ENCODE measurements at places on chromosomes 12 and 14.

DNA sequence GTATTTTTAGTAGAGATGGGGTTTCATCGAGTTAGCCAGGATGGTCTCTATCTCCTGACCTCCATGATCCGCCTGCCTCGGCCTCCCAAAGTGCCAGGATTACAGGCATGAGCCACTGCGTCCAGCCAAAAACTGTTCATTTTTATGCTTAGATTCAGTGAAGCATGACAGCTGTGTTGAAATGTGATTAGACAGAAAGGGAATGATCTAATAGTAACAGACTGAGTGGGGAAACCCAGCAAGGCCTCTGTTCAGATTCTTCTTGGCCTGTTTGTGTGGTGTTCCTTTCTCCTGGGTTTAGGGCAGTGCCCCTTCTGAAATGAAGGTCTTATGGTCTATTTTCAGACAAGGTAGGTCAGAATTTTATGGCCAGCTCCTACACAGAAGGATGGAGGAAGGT, 11.8 kb upstream of the ABCD4 start:
- no peak for DNase-seq

DNA sequence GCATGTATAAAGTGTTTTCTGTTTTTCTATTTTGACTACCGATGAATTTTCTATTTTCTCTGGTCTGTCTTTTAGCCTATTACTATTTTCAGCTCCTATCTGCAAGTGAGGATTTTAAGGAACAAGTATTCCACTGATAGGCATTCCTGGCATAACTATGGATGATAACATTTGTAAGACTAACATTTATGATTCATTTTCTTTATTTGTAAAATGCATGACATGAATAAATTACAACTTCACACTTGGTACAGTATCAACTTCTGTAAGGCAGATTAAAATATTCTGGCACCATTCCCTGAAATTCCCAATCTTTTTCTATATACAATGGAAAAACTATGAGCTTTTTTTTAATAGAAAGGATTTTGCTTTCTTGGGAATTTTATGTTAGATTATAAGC, 121.0 kb upstream of the GARIN2 start:
- DNase-seq = no peak

DNA sequence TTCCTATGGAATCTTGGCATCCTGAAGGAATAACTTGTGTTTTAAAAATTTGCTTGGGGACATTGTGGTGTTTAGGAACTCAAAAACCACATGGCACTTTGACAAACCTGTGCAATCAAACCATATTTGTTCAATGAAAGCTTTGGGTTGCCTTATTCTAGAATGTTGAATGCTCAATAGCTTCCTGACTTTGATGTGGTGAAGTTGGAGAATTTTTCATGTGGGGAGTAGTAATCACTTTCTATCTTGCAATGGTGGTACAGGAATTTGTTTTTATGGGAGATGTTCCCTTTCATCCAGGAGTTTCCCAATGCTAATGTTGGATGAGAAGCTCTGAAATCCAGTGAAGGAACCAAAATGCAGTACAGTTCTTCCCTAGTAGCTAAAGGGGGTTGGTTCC, 42.2 kb upstream of the LDHB start:
- no peak for DNase-seq

DNA sequence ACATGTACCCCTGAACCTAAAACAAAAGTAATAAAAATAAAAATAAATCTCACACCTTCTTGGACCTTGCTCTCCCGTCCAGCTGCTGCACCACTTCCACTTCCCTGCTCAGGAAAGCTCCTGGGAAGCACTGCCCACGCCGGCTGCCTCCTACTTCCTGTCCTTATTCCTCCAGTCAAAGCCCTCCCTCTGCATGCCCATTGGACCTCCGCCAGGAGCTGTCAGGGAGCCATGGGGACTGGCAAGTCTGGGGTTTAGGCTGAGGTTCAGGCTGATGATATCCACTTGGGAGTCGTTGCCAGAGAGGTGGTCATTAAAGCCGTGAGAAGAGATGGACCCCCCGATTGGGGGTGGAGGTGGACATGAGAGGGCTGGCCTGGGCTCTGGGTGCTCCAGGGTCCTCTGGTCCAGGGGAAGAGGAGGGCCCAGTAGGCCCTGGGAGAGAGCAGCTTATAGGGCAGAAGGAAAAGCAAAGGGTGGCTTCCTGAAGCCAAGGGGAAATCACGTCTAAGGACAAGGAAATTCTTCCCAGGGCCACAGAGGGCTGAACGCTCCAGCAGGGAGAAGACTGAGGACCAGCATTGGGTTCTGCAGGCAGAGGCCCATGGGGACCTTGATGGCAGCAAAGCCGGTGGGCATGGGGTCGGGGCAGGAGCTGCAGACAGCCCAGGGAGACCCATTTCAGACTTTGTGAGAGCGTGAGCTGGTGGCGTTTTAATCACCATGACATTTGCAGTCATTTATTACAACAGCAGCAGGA, 78.7 kb downstream of the FZD10 start:
- no peak for DNase-seq

GRCh38 chr12:55899082-55899481, 28.6 kb downstream of the PYM1 start:
- DNase-seq = peak; percentile 1

DNA sequence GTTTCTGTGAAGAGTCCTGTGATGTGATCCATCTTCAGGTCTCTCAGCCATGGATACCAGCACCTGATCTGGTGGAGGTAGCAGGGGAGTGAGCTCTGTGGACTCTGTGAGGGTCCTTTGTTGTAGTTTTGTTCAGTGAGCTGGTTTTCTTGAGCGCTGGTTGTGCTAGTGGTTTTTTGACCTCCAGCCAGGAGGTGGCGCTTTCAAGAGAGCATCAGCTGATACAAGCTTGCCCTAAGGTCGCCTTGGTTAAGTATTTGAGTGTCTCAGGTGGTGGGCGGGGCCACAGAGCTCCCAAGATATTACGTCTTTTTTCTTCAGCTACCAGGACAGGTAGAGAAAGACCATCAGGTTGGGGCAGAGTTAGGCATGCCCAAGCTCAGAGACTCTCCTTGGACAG, 139.7 kb downstream of the TTLL5 start:
- no peak for DNase-seq

GRCh38 chr14:92692822-92693226, 55.6 kb downstream of the LGMN start:
- DNase-seq = no peak

GRCh38 chr12:120536064-120536791, 2.1 kb downstream of the RNF10 start:
- DNase-seq = no peak

GRCh38 chr12:2306735-2307134, 253.9 kb downstream of the CACNA1C start:
- no peak for DNase-seq

GRCh38 chr12:442235-442884, 17.4 kb upstream of the B4GALNT3 start:
- no peak for DNase-seq

GRCh38 chr12:30874455-30875321, 51.9 kb upstream of the TSPAN11 start:
- no peak for DNase-seq

DNA sequence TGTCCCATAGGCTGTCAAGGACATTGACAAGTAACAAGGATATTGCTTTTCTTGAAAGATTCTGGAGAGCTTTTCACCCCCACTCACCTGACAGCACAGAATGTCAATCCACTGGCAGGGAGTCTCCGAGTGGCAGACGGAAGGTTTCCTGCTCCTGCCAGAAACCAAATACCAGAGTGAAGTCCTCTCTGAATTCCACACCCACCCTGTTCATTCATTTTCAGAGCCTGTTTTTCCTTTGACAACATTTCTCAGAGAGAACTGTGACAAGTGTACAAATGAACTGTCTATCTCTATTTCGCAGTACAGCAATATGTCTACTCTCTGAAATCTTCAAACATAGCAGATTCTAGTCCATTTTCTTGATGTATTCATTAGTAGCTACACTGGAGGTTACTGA, 26.2 kb upstream of the BICD1 start:
- DNase-seq = no peak

- DNase-seq = no peak
These were observed 449.6 kb upstream of the RGS6 start for GRCh38 chr14:71482671-71483070.

DNA sequence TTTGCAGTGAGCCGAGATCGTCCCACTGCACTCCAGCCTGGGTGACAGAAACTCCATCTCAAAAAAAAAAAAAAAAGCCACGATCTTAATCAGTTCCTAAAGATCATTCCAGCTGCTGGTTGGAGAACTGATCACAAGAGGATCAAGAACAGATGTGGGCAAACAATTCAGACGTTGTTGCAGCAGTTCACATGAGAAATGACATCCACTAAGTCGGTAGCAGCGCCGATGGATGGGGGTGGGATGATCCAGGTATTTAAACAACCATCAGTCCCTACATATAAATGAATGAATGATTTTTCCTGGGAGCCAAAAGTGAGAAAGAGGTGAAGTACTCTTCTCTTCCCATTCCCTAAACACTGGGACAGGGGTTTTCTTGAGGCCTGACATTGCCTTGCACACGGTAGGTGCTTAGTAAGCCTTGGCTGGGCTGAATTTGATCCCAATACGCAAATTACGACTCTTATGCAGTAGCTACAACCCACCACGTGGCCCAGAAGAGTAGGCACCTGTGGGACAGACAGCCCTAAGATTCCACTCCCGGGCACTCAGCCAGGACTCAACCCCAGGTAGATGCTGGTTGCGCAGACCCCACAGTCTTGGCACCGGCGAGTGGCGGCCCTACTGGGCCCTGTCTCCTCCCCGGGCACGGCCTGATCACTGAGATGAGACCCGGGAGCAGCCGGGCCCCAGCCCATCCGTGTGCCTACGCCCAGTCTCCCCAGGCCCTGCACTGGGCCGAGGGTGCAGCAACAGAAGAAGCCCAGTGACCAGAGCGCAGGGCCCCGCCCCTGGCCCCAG, 565 bp downstream of the SPRYD3 start:
- no peak for DNase-seq

DNA sequence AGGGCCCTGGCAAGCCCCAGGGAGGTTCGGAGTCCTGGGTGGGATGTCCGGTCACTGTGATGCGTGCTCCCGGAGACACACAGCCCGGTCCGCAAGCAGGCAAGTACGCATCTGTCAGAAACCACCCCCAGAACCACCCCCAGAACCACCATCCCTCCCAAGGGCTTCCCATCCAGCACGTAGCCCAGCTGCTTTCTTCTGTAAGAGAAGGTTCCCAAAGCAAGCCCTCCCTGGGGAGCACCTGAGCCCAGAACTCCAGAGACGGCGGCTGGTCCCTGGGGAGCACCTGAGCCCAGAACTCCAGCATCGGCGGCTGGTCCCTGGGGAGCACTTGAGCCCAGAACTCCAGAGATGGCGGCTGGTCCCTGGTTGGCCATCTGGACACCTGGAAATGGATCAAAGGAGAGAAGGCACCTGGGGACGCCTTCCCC, 2.6 kb upstream of the FBRSL1 start:
- DNase-seq = no peak

- no peak for DNase-seq
These were observed 15.8 kb downstream of the ITPR2 start for GRCh38 chr12:26817183-26817591.

- no peak for DNase-seq
These were observed 1.5 kb downstream of the BLOC1S1 start for GRCh38 chr12:55717011-55718007.

DNA sequence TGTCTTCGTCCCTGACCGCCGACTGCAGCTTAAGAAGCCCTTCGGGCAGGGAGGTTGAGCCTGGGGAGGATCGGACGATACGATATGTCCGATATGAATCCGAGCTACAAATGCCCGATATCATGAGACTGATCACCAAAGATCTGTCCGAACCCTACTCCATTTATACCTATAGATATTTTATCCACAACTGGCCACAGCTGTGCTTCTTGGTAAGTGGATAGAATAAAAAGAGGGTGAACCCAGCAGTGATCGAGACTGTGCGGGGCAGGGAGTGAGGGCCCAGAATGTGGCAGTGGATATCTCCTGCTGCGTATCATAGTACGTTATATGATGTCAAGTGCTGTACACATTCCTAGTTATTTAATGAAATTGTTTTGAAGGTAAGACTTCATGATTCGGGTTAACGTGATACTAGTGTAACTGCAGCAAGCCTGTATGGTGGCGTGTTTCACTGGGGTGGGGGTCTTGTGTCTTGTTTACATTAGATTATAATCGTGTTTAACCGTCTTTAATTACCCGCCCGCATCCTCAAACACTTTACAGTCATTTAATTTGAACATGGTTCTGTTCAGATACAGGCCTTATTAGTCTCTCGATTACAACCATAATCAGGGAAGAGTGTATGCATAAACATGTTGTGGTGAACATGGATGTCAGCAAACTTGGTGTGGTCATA, 1.3 kb downstream of the NAA30 start:
- DNase-seq = no peak

- DNase-seq = no peak
These were observed 9.9 kb downstream of the ISCU start for GRCh38 chr12:108572166-108572790.

DNA sequence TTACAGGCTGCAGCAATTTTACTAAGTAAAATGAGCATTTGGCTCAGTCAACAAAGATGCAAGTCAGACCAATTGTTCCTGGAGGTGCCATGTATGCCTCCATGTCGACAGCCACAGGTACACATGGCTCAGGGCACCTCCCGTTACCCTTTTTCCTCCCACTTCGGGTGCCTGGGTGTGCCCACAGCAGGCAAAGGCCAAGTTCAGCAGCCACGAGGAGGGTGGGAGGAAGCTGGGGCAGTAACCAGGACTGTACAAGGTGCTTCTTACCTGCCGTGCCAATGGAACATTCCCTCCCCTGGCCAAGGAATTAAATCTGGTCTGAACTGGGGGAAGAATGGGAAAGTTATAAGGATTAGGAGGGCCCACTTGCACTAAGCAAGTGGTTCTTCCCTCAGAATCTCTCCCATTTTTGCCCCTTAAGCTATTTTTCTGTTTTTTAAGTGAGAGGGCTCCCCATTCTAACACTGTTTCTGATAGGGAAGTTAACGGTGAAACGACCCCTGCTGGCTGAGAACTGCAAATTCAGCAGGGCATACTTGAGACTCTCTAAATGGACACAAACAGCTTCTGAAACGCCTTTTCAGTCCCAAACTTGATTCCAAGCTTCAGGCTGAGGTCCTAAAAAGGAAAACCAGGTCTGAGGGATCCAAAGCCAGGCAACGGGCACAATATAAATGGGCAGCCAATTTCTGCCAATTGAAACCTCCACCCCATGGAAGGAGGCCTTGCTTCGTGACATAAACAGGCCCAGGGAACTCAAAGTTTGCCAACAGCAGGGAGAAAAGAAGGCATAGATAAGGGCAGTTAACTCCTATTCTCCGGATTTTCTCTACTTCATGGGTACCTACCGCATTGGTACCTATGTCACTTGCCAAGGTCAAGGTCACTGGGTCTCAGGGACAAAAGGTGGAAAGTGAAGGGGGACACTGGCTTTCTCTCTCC, 24.8 kb downstream of the CLECL1 start:
- DNase-seq = peak; percentile 38

Measured in stimulated activated CD8-positive, alpha-beta memory T cell treated with anti-CD3 and anti-CD28 coated beads, Interleukin-4, amount 100 ng/mL, for 4 hours (primary cell).